ENCODE measurements at places on chromosomes 11 and 22. TPM values are rescaled to one million over a fixed set of nuclear protein-coding genes. Genes with fewer than 3 reads are reported as not detected.

Gene VSIG10L2
- polyA plus RNA-seq = not detected

Gene PDE3B
- polyA plus RNA-seq = 1.1 TPM

Gene SGSM1
- polyA plus RNA-seq = 1.3 TPM

Gene CDON
- 0.30 TPM for polyA plus RNA-seq

Gene TENM4
- polyA plus RNA-seq = 0.09 TPM

Gene GGT1
- polyA plus RNA-seq = 22.1 TPM

Gene SCGB1D2
- polyA plus RNA-seq = not detected

Gene PHETA2
- polyA plus RNA-seq = 1.1 TPM

Gene PRODH
- polyA plus RNA-seq = not detected

Measured in B cell (primary cell).